ENCODE measurements at places on chromosomes 13 and 19.

DNA sequence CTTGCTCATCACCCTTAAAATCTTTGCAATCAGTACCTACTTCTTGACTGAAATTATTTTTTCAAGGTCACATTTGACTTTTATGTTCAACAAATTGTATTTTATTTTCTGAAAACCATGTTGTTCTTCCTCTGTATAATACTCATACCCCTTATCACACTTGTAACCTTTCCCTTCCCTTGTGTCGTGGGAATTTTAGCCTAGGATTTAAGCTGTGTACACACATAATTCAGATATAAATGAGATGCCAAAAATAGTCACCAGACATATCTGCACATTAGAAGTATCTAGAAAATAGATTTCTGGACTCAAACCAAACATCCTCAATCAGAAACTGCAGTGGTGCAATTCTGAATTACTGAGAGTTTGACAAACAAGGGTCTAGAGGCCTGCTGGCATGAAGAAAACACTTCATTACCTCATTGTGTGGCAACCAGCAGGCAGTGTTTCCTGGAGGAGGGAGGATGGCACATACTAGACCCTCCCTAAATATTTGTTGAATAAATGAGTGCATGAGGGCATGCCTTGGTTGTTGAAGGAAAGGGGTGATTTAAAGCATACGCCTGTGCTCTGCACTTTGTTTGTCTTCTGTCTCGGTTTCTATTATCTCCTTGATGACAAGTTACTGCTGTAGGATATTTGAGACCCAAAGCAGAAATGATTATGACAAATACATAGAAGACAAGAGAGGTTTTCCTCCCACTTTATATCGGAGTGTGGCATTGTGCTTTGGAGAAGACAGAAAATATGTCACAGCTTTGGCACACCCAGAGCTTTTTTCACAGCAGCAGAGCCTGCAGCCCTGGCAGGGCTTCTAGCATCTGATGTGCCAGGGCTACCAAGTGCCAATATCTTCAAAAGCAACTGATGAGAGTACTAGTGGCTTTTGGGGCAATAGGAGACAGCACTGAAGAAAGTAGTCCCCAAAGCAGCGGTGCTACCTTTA is 881.1 kb downstream of the PCDH9 start:
- peak; percentile 56 for DNase-seq

- DNase-seq: no peak
Observed at GRCh38 chr19:17205237-17206140, 9.7 kb upstream of the USE1 start.

- no peak for DNase-seq
Observed at GRCh38 chr13:112933649-112934048, 35.4 kb upstream of the MCF2L start.

GRCh38 chr19:15926484-15926883 is 7.8 kb downstream of the CYP4F11 start:
- DNase-seq: no peak

GRCh38 chr19:43692877-43693276 is 22.9 kb upstream of the PLAUR start:
- no peak for DNase-seq

All from NCI-H1417 treated with DMSO at 0.1 percent for 48 hours (cell line).